Muscle of leg (tissue), 16 donors: ENCODE measurements at places on chromosomes 7 and 10.

GRCh38 chr7:24301703-24302102 lies 17.7 kb downstream of the NPY start:
- DNase-seq = no peak

GRCh38 chr10:11250304-11250703 lies 232.6 kb downstream of the CELF2 start:
- DNase-seq = no peak

- peak; percentile 62 for DNase-seq
Observed at GRCh38 chr10:44865289-44865671, 45.9 kb upstream of the TMEM72 start.

DNA sequence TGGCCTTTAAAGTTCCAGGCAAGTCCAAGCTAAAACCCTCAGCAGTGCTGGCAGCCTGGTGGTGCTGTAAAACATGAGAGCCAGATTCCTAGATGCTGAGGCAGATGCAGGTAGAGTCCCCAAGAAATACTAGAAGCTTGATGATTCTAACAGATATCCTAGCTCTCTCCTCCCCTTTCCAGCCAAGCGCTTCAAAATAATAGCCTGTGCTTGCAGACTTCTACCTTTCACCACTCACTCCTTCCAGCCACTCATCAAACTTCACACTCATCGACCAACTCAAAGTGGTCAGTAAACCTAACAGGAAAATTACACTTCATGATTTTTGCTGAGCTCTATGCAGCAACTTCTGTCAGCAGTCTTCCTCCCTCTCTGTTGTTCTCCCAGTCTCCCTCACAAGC lies 50.2 kb downstream of the LMBR1 start:
- peak; percentile 63 for DNase-seq

GRCh38 chr10:6576326-6576725 lies 3.8 kb downstream of the PRKCQ start:
- DNase-seq = no peak

GRCh38 chr7:127447326-127447945 lies 54.9 kb upstream of the ZNF800 start:
- no peak for DNase-seq

DNA sequence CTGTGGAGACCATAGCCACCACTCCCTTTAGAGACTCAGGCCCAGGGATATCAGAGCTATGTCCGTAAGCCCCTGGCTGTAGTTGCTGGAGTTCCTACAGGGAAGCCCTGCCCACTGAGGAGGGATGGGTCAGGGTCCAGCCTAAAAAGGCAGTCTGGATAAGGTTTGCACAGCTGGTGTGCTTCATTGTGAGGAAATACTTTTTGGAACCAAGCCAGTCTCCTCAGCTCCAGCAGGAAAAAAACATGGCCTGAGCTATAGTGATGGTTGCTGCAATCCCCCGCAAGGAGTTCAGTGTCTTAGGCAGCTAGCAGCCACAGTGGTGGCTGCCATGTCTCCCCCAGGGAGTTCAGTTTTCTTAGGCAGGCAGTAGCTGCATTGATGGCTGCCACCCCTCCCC lies 52.6 kb upstream of the CYP2C8 start:
- peak; percentile 10 for DNase-seq

- DNase-seq = no peak
Observed at GRCh38 chr7:131111792-131112191, 215.9 kb upstream of the MKLN1 start.

- DNase-seq = no peak
Observed at GRCh38 chr10:103197903-103198302, 4.8 kb upstream of the NT5C2 start.

DNA sequence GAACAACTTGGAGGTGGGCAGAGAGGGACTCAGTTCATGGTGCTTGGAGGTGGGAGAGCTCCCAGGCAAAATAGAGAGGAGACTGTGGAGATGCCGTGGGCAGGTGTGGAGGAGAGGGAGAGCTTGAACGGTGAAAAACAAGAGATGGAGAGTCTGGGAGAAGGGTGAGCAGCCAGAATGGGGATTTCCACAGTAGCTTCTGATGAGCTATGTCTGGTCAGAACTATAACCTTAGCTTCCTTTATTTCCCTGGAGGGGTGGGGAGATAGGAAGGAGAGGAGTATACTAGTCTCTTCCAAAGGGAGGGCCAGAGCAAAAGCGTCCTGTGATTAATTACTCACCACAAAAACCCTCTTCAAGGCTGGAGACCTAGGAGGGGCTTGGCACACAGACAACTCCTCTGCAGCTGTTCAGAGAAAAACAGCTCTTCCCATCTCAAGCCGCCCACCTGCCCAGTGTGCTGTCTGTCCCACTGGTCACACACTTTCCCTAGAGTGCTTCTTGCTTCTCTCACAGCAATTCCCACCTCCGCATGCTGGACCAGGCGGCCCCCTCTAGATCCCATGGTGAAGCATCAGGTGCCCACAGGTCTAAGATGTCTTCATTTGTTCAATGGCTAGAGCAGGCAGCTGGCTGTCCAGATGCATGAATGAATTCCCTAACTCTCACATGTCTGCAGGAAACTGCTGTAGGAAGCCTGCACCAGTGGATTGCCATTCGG lies 41.9 kb downstream of the TAS2R41 start:
- peak; percentile 92 for DNase-seq

GRCh38 chr7:94420328-94420727 lies 25.6 kb downstream of the COL1A2 start:
- DNase-seq = peak; percentile 70

DNA sequence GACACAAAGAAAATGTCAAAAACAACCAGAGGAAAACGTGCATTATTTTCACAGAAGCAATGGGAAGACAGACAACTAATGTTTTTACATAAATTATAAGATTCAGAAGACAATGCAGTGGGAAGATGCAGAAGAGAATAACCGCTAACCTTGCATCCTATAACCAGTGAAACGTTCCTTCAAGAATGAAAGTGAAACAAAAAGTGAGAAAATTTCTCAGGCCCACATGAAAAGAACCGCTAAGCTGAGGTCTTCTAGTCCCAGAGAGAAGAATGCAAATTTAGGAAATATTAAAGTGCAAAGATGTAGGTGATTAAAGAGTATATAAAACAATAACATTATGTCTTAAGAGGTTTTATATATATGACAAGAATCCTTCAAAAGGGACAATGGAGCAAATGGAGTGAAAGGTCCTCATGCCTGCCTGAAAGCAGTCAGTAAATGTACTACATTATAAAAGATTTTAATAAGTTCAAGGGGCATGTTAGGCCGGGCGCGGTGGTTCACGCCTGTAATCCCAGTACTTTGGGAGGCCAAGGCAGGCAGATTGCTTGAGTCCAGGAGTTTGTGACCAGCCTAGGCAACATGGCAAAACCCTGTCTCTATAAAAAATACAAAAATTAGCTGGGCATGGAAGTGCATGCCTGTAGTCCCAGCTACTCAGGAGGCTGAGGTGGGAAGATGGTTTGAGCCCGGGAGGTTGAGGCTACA lies 43.1 kb upstream of the DDC start:
- DNase-seq = no peak

DNA sequence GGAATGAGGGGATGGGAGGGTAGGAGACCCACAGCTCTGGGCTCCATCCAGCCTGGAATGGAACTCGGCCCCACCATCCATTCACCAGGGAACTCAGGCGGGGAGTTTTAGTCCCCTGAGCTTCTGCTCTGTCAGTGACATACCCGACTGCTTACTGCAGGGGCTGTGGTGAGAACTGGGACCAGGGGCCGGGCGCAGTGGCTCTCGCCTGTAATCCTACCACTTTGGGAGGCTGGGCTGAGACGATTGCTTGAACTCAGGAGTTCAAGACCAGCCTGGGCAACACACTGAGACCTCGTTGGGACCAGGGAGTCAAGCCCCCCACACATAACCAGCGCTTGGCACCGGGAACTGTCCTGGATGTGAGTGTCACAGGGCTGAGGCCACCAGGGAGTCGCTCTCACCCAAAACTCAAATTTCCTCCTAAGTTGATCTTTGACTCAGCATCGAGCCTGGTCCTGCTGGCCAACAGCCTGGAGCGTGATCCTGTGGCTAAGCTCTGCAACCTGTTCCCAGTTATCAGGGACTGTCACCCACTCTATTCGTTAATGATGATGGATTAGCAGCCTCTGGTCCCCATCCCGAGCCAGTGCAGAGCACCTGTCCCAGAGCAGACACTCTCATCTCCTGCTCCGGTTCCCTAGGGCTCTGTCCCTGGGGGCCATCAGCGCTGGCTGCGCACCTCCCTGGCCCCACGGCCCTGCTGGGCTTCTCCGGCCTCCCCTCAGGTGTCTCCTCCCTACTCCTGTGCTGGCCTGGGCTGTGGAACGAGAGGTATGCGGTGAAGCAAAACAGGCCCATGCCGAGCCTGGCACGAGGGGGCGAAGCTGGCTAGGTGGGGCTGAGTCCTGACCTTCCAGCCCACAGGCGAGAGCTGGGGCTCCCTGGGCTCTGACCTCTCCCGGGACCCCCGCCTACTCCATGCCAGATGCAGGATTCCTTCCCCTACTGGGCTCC lies 902 bp upstream of the CLDN15 start:
- no peak for DNase-seq

- DNase-seq = no peak
Observed at GRCh38 chr7:158955932-158956804, 99.8 kb downstream of the DYNC2I1 start.

DNA sequence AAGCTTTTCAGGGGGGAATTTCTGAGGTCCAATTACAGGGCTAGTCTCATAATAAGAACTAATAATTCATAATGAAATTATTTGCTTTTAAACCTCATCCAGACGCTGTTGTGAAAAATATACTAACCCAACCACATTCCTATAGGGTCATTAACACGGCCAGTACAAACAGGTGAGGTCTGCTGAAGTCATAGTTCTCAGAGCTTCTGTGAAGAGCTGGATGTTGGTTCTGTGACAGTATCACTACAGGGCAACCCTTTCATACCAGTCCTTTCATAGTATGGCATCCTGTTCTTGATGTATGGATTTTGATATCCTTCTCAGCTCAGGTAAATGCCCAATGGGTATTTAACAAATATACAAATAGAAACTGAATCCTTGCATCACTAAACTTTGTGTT lies 62.3 kb upstream of the FAM133B start:
- DNase-seq = no peak

- peak; percentile 17 for DNase-seq
Observed at GRCh38 chr7:12921751-12922345, 234.4 kb downstream of the ARL4A start.

DNA sequence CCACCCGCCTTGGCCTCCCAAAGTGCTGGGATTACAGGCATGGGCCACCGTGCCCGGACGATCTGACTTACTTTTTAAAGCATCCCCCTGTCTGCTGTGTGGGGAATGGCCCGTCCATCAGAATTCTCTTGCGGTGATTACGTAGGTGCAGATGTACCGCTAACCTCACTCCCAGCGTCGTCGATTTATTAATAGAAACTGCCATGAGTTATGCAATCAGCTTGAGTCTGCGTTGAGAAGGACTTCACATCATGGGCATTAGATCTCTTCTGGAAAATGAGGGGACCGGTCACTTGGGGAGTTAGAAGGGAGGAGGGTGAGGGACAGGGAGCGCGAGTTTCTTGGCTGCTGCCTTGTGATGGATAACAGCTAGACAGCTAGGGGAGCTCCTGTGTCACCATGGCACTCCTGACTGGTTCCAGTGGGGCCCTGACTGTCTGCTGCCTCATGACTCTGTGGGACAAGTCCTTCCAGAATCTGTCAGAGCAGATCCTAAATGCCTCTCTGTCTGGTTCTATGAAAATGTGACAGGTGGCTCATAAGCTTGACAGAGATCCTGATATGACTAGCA lies 35.2 kb downstream of the POR start:
- DNase-seq = no peak

GRCh38 chr7:100680576-100681271 lies 7.2 kb downstream of the GNB2 start:
- no peak for DNase-seq

DNA sequence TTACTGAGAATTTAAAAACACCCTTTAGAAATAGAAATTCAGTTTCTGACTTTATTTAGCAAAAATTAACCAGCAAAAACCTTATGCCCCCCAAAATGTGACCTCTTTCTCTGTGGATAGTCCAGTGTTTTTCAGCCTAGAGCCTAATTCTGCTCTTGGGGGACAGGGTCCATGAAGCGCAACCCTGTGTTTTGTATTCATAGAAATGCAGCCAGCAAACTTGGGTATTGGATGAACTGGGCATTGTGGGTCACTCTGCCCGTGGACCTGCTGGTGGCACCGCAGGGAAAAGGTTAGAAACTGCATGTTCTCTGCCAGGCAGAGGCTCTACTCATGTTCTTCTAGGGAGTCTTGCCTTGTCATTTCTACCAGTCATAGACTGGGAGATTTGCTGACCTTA lies 787.4 kb upstream of the C7orf33 start:
- DNase-seq = no peak

DNA sequence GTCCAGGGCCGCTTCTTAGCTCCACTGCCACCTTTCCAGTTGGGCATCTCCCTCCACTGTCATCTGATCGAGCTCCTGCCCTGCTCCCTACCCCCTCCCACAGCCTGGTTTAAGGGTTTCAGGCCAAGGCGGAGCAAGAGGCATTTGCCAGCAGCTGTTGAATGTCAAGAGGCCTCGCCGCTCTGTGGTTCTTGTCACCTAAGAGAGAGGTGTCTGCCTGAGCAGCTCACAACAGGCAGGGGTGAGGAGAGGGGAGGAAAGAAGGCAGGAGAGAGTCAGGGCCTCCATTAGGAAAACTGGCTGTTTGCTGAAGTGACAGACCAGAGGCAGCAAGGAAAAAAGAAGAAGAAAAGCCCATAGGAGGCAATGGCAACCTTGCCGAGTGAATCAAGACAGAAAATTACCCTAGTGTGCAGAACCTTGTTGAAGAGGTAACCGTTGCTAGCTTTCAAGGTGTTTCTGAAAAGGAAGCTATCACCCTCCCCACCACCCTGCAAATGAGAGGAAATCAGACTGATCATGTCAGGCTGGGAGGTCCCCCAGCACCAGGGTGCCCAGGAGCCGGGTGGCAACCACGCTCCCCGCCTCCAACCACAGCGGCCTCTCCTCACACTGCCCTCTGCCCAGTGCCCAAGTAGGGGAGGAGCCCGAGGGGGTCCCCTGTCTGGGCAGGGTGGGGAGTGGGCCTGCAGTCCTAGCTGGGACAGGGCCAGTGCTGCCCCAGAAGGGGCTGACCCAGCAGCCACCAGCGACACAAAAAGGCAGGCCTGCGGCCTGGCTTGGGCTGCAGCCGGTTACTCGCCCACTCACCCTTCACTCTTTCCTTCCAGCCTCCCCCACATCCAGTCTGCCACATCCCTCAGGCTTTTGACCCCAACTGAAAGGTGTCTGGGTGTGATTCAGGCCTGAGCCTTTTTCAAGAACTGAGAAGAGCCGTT lies 7.1 kb downstream of the GATA3 start:
- no peak for DNase-seq

GRCh38 chr10:120945801-120946302 lies 94.7 kb downstream of the WDR11 start:
- peak; percentile 10 for DNase-seq

DNA sequence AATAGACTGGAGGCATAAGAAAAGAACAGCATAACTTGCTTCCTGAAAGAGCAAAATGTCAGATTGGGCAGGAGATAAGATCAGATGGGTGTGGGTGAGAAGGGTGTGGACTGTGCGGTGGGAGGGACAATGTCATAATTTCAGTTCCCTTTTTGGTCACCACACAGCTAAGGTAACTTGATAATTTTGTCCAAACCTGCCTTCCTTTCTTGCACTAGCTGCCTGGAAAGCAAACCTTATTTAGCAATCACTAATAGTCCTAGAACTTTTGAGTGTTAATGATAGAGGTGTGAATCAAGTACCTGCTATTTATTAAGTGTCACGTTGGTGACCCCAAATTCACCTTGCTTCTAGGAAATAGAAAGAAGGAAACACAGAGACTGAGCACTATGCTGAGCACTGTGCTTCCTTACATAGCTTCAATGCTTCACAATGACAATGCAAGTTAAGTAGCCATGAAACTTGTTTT lies 72.4 kb upstream of the SP4 start:
- DNase-seq = peak; percentile 5

- DNase-seq = no peak
Observed at GRCh38 chr7:129940329-129940728, 12.4 kb downstream of the UBE2H start.

GRCh38 chr10:51124852-51125251 lies 50.6 kb downstream of the PRKG1 start:
- DNase-seq = no peak
